ENCODE measurements at places on chromosomes 7 and 10. TPM values are rescaled to one million over a fixed set of nuclear protein-coding genes. Genes with fewer than 3 reads are reported as not detected.

IFIT1 gene
- 11.1 TPM for total RNA-seq

PTPN20 gene
- total RNA-seq, result 7.2 TPM

GDF2 gene
- not detected for total RNA-seq

DNA sequence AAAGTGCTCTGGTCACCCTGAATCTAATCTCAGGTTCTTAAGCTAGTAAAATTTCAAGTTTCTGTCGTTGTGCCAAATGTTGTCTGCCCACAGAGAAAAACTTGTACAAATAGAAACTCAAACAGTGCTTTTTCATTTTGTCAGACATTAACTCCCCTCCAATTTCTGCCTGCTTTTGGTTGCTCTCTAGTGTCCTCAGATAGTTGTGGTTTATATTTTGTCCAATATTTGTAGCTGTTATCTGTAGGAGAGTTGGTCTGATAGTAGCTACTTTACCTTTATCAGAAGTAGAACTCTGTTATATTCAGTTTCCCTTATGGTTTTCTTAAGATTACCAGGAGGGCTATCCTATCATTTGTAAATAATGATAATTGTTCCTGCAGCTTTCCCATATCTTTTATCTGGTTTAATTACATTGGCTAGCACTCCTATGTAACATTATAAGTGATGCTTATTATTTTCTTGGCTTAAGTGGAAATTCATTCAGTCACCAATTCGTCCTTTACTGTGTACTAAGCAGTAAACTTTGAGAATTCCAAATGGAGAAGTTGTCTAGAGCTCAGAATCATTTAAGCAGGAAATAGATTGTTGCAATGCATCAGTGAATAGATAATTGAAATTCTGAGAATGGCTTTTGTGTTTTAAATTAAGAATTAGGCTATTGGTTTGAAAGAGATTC, 91.0 kb downstream of the ANKIB1 start:
- no peak overlapping the region for H3K4me3 ChIP-seq
- peaks cover 1% of the 10 kb centered on the region for H3K36me3 ChIP-seq
- H3K4me1 ChIP-seq, result no peaks in the 10 kb centered on the region
- DNase-seq, result no peak
- no peaks in the 10 kb centered on the region for H3K27me3 ChIP-seq
- no peak overlapping the region for H3K27ac ChIP-seq

- no peaks in the 10 kb centered on the region for H3K27me3 ChIP-seq
- peak; percentile 25 for DNase-seq
- H3K27ac ChIP-seq, result no peak overlapping the region
- no peak overlapping the region for H3K4me3 ChIP-seq
These were observed 195.6 kb downstream of the CUX1 start for GRCh38 chr7:102012941-102013461.

DNA sequence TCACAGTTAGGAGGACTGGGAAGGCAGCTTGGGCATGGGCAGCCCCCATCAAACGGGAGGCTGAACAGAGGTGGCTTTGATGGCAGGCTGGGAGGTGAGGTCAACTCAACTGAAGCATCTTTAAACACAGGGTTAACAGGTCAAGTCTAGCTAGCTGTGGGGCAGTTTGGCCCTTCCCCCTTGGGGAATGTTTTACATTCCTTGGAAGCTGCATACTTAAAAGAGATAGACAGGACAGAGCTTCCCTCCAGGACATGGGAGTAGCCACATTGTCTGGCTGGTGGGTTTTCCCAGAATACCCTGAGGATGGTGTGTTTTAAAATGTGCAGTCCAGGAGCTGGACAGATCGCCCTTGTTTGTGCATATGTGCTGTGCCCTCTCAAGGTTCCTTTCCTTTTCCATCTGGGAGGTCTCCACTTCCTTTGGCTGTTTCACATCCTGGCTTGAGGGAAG, 6.8 kb upstream of the RASSF4 start:
- no peak for DNase-seq
- H3K27ac ChIP-seq, result no peak overlapping the region
- H3K36me3 ChIP-seq, result peaks cover 1% of the 10 kb centered on the region
- peaks cover 28% of the 10 kb centered on the region for H3K4me1 ChIP-seq
